Activated T-cell treated with anti-CD3 and anti-CD28 coated beads, Interleukin-2, amount 50 U/mL, for 72 hours (primary cell): ENCODE measurements at places on chromosomes 1 and 21.

- DNase-seq = no peak
These were observed 1.8 kb downstream of the ATP2B4 start for GRCh38 chr1:203628201-203629015.

DNA sequence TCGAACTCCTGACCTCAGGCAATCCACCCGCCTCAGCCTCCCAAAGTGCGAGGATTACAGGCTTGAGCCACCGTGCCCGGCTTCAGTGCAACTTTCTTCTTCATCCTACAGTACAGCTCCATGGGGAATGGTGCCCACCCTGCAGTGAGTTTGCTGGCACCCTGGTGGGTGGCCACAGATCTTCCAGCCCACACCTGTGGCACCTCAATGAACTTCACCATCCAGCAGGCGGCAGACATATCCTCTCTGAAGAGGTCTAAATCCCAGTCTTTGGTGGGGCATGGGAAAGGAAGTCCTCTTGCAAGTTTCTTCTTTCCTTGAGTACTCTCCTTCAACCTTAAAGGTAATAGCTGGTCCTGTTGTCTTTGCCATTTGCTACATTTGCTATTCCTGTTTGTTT, 18.1 kb upstream of the ZBTB8A start:
- DNase-seq = no peak

DNA sequence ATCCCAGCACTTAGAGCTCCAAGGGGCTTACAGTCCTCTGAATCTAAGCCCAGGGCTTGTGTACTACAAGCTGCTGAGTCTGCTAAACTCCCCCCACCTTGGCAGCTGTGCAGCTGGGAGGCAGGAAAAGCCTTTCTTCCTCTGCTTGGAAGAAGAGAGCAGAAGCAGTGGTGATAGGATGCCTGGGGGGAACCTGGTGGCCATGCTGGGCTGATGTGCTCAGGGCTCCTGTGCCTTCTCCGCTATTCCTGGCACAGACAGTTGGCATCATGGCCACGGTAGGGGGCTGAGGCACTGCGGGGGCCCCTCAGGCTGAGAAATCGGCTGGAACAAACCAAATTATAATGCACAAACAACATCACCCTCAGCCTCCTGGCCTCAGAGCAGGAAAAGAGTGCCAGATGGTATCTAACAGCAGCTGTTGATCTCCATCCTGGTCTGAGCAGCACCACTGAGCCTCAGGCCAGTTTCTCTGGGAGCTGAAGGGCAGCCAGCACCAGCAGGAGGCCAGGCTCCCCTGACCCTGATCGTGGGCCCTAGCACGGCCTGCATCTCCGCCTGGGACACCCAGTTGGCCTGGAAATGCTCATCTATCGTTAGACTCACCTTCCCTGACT, 35.8 kb downstream of the ECE1 start:
- DNase-seq = no peak

DNA sequence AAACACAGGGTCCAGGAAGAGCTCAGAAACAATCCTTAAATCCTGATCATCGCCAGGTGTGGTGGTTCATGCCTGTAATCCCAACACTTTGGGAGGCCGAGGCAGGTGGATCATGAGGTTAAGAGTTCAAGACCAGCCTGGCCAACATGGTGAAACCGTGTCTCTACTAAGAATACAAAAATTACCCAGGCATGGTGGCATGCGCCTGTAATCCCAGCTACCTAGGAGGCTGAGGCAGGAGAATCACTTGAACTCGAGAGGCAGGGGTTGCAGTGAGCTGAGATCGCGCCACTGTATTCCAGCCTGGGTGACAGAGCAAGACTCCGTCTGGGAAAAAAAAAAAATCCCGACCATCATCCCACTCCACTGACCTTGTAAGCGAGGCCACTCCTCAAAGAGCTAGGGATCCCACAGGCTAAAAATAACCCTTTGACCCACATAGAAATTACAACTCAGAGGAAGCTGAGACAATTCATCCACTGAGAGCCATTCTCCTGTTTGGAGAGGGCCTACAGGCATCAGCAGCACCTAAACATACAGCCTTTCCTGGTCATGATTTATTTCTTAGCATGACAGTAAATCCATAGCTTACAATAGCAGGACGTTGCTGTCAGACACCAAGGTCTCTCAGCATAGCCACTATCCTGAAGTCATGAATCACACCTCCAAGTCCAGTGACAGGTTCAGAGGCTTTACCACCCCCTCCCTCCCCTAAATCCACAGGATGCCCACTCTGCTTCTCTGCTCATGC, 66.7 kb downstream of the TGFBR3 start:
- no peak for DNase-seq

GRCh38 chr21:33383056-33383888, 19.9 kb upstream of the IFNGR2 start:
- peak; percentile 85 for DNase-seq

DNA sequence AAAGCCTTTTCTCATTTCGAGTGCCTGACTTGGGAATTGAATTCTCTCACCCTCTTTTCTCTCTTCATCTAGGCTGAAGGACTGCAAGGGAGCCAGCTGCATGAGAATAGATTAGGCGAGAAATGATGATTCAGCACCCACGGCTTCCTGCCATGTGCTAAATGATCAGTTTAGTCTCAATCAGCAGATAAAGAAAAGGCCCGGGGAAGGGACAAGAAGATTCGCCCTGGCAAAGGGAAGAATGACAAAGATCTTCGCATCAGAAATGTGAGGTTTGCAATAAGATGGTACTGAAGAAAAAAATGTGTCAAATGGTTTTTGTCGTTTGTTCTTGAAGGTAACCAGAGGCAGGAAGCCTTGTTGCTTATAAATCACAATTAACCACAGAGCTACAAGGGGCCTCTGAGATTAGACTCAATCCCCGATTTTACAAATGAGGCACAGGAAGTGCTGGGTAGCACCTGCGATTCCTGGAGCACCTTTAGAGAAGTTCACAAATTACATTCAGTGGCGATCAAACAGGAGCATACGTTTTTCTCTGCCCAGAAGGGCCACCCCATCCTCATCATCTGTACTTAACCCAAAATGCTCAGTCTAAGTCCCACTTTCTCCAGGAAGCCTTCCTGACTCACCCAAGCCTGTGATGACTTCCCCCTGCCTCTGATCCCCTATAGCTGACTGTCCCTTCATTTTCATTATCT, 183.4 kb downstream of the ZNF281 start:
- peak; percentile 31 for DNase-seq

GRCh38 chr1:171286032-171286705, 27.8 kb upstream of the FMO4 start:
- DNase-seq = no peak

DNA sequence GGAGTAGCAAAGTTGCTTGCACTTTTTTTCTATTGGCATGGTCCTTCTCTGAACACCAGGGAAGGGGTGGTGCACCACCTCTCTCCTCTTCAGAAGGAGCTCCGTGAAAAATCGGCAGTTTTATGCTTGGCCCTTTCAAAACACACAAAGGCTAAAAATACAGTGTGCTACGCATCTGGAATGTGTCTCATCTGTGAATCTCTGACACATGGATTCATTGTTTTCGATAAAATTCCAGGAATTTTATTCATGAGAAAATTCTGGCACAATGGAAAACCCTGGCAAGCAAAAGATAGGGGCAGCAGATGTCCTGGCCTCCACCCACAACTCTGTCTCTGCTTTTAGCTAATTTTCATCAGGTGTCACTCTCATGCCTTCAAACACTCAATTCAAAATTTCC, 42.9 kb downstream of the ERG start:
- no peak for DNase-seq

DNA sequence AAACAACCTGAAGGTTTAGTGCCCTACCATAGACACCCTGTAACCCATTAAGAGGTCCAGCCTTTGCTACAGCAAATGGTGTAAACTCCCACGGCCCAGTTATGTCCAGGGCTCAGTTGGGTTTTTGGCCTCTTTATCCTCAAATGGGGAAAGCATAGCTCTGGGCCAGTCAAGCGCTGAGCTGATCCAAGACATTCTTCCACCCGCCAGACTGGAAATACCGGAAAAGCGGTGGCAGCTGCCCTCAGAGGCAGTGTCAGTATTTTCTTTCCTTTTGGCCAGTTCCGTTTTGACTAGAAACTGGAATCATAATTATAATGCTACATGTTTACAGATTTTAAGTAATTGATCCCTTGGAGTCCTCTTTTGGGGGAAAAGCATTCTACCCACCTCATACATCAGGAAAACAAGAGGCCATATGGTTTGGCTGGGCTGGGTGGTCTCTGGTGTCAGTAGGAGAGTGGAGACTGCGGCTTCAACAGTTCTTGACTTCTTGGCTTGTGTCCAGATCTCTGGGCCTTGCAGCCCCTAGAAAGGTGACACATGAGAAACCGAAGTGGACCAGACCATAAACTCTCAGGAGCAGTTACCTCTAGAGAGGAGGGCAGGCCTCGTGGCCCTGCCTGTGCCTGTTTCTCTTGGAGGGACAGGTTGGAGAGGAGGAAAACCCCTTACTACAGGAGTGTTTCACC, 30.2 kb upstream of the CLDN14 start:
- DNase-seq = no peak
